NCI-H1930 (cell line): ENCODE measurements at places on chromosomes 1 and 21.

GRCh38 chr1:6179564-6180175 lies 451 bp downstream of the CHD5 start:
- DNase-seq, result no peak

DNA sequence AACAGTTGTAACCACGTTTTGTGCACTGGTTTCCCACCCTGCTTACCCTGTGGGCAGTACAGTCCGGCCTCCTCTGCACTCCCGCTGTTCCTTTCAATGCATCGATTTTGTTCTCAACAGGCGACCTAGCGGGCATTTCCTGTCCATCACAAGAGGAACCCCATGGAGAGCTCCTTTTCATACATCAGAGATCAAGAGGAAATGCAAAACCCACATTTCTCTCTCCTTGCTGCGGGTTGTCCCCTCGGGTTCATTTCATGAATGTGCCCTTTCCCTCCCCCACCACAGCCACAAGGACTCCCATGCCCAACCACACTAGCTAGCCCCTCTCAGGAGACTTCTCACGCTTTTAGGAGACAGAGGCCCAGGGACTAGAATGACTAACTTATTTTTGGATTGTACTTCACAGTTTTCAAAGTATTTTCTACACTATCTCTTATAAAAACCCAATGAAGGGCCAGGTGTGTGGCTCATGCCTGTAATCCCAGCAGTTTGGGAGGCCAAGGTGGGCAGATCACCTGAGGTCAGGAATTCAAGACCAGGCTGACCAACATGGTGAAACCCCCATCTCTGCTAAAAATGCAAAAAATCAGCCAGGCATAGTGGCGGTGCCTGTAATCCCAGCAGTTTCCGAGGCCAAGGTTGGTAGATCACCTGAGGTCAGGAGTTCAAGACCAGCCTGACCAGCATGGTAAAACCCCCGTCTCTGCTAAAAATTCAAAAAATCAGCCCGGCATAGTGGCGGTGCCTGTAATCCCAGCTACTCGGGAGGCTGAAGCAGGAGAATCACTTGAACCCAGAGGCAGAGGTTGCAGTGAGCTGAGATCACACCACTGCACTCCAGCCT lies 18.4 kb downstream of the ATP1A4 start:
- no peak for DNase-seq

DNA sequence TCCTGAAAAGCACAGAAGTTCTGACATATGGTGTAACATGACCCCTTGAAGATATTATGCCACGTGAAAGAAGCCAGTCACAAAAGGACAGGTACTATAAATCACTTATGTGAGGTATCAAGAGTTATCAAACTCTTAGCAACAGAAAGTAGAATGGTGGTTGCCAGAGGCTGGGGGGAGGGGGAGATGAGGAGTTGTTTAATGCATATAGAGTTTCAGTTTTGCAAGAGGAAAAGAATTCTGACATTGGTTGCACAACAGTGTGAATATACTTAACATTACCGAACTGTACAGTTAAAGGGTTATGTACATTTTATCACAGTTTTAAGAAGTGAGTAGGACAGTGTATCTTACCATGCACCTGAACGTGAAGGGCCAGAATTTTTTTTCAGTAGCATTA lies 80.0 kb downstream of the USP25 start:
- DNase-seq, result no peak

DNA sequence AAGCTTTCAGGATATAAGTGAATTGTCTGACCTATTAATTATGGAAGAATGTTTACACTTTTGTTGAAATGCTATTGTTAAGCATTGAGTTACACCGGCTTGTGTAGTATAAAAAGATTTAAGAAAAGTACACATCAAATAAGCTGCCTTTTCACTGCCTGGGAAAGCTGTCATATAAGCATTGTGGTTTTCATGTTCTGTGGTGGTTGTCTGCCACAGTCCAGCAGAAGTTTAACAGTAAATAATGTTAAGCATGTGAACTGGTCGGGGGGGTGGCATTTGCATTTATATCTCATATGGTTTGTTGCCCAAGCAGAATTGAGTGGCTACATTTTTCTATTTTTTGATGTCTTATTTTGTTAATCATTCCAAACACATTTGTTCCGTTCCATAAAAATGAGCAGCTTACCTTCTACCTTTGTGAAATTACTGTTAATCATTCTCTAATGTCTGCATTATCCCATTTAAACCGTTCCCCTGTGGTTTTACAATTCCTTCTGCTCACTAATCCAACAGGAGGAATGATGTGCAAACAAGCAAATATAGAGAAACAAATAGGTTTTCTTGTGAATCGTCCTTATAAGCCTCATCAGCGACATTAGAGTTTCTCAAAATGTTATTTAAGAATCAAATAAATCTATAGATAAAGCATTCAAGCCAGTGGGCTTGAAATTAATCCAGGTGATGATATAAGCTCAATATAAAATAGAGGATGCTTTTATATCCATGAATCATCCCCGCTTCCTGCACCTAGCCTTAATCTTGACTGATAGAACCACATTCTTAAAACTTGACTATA lies 160.8 kb upstream of the SAMSN1 start:
- DNase-seq, result no peak

DNA sequence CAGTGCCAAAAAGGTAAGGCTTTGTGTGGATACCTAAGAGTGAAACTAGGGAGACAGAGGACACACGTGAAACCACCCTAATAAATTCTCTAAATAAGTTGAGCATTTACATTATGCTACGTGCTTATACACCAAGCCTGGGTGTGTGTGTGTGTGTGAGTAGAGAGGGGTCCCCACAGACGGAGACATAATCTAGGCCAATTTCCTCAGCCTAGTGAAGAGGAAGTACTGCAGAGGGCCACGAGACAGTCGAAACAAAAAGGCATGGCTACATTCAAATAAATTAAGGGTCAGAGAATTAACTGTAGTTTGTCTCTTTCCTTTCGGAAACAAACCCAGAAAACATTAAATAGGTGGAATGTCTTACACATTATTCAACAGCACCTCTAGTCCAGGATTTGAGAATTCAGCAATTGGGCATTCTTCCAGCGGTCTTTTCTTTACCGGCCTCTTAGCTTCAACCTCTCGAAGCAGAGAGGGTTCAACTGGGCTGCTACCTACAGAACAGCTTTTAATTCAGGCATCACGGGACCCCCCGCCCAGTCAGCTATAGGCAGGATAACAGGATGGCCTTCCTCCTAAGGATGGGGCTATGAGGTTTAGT lies 75.0 kb downstream of the DESI2 start:
- no peak for DNase-seq

GRCh38 chr1:237492359-237492758 lies 398.4 kb downstream of the ZP4 start:
- no peak for DNase-seq

DNA sequence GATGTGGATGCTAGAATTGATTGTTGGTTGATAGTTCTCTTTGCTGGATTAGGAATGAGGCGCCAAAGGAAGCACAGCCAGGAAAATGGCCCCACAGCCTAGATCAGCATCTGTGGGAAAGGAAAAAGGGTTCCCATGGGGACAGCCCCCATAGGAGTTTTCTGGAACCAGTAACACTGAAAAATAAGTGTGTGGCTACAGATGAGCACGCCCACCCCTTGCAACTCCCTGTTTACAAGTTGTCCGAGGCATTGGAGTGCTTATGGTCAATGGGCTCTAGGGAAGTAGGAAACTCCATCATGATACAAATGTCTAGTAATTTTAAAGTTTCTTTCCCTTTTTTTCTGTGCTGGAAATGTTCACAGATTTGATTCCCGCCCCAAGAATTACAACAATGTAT lies 23.8 kb upstream of the UBE2U start:
- no peak for DNase-seq

DNA sequence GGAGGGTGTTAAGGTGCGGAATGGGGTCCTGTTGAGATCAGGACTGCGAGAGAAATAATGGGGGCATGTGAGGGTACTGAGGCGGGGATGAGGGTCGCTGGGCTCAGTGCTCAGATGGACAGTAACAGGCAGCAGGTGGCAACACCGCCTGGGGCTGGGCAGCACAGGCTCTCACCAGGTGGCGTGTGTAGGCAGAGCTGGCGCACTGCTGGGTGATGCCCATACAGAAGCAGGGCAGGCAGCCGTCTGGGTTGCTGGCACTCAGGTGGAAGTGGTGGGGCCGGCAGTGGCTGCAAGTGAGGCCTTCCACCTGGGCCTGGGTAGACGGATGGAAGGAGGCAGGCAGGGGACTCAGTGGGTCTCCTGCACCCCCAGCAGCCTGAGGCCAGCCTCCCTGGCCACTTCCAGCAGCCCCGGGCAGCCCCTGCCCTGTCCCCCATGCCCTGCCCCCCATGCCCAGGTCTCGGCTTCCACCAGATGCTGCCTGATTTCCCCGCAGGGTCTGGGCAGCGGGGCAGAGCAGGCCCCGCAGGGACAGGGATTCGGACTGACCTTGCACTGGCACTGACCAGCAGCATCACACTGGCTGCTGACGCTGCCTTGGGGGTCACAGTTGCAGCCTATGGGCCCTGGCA lies 60.5 kb downstream of the LDLRAD2 start:
- no peak for DNase-seq

- no peak for DNase-seq
Observed at GRCh38 chr1:79749607-79750006, 743.1 kb upstream of the ADGRL4 start.

- no peak for DNase-seq
Observed at GRCh38 chr1:235278233-235278914, 49.6 kb downstream of the ARID4B start.

DNA sequence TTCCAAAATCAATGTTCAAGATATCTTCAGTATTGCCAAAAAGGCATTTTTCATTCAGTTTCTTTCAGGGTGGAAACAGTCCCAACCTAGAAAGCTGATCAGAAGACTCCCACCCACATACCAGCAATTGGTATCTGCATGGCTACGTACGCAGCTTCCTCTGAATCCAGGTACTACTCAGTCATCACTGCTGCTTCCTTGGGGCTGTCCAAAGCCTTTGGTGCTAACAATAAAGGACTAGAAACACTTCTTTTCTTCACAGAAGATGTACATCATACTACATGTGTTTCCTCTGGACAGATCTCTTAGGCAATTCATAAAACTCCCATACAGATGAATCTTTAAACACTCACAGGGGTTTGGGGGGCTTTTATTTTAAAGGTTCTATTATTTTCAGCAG lies 29.8 kb downstream of the VPS26C start:
- no peak for DNase-seq

DNA sequence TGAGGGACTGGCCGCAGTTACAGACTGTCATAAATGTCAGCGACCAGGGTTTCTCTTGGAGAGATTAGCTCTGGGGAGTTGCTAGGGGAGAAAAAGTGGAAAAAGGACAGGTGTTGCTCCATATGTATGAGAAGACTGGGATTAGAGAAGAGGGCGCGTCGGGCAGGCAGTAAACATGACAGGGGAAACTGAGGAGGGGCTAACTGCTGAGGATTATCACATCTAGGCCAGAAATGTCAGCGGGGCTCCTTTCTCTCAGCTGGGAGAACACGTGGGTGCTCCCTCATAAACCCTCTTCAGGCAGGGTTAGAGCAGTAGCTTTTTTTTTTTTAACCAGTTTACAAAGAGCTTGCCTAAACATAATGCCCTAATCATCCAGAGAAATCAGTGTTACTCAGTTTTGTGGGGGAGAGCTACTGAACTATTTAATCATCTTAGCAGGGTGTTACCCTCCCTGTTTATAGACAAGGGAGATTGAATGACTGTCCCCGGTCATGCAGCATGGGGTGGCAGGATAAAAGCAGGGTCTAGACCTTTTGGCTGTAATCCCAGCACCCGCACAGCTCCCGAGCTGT lies 35.2 kb downstream of the ELAPOR1 start:
- no peak for DNase-seq
